ENCODE measurements at places on chromosomes 2 and 18.

DNA sequence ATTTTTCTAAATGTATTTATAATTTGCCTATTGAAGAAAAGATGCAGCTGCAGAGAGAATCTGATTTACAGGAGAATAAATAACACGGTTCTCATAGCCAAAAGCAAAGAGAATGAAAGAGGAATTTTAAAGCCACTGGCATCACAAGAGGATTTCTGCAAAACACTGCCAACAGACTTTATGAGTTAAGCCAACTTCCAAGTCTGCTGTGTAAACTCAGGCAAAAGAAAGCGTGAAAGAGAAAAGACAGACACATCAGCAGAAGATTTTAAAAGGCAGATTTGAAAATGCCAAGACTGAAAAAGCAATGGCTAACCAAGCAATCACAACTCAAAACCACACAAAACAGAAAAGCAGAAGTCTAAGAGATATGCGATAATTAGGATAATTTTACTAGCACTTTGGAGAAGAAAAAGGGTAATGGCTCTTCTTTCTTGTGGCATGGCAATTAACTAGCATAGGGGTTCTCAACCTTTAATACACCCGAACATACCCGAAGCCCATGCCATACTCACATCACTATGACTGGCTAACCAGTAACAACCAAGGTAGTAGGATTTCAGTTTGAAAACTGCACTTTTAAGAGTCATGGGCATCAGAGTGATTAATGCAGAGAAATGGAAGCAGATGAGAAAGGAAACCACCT is 4.9 kb downstream of the DARS1 start:
- DNase-seq, result no peak

- no peak for DNase-seq
Measured at GRCh38 chr2:28662468-28663181, 89.0 kb upstream of the PPP1CB start.

DNA sequence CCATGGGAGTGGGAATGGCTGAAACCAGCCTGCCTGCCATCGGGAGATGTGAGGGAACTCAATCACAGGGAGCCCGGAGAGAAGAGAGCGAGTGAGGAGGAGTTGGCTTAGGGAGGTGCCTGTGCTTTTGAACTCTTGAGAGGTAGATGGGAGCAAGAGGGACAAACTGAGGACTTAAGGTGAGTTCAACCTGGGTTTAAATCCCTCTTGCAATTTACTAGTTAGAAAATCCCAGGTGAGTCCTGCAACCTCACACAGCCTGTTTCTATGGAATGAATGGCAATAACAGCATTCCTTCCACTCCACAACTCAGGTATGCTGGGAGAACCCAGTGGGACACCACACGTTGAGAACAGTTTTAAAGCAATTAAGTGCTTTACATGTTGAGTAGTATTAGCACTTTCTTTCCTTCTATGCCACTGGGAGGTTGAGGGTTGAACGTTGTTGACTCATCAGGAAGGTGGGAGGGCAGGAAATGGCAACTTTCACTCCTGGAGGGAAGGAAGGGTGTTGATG is 57.3 kb downstream of the VIT start:
- no peak for DNase-seq

- DNase-seq, result no peak
Measured at GRCh38 chr2:100822587-100823248, 2.8 kb downstream of the NPAS2 start.

GRCh38 chr2:207149249-207150213 is 16.2 kb downstream of the KLF7 start:
- no peak for DNase-seq

- no peak for DNase-seq
Measured at GRCh38 chr2:200922439-200922838, 33.3 kb downstream of the NIF3L1 start.

DNA sequence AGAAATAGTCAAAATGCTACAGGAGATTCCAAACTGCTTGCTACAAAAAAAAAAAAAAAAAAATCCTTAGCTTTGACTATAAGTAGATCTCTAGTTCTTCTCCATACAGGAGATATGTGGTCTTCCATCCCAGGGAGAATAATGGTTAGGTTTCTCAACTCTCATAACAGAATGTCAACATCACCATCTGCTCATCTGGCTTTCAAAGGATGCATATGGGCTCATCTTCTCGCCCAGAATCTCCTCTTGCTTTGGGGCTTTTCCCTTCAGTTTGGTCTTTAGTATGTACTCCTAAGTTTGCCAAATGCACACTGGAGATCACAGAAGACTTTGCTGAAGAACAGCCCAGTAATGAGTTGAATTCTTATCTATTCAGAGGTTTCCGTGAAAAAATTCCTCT is 240.7 kb downstream of the NRXN1 start:
- DNase-seq, result no peak

- DNase-seq, result no peak
Measured at GRCh38 chr2:3446381-3446780, 66.9 kb downstream of the TRAPPC12 start.

DNA sequence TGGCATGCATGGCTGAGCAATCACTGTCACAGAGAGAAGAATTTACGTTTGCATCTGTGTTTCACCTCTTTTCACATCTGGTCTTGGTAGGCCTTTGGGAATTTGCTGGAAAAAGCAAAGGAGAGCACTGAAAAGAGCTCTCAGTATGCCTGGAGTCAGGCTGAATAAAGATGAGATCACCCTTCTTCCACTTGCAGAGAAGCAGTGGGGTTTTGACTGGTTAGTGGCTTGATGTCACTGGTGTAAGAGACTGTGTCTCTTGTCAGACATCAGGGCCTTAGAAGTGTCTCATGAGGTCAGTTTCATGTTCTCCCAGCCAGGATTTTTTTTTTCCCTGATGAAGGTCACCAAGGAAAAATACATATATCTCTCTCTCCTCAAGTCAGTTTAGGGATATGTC is 353.8 kb downstream of the INSIG2 start:
- no peak for DNase-seq

DNA sequence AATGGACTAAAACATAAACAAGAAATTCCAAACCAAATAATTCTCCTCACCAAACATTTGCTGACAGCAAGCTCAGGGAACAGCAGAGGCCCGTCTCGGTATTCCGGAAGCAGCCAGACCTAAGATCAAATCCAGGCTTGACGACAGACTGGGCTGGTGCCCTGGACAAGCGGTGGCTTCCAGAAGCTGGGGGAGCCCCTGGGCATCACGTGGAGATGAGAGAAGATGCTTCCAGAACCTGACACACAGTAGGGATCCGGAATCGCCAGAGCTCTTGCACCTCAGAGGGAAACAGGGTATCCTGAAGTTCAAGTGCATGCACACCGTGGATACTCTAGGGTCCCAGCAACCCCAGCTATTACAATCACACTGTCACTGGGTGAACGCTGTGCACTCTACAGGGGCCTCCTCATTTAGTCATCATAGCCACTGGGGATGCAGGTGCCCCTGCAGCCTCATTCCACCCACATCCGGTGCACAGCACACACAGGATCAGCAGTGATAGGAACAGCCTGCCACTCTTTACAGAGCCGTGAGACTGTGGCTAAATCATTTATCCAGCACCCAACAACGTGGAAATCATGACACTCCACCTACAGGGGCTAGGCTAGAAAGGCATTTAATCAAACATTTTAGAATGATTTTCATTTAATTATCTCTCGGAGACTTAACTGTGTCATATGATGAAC is 102.6 kb downstream of the HDAC4 start:
- DNase-seq, result no peak

DNA sequence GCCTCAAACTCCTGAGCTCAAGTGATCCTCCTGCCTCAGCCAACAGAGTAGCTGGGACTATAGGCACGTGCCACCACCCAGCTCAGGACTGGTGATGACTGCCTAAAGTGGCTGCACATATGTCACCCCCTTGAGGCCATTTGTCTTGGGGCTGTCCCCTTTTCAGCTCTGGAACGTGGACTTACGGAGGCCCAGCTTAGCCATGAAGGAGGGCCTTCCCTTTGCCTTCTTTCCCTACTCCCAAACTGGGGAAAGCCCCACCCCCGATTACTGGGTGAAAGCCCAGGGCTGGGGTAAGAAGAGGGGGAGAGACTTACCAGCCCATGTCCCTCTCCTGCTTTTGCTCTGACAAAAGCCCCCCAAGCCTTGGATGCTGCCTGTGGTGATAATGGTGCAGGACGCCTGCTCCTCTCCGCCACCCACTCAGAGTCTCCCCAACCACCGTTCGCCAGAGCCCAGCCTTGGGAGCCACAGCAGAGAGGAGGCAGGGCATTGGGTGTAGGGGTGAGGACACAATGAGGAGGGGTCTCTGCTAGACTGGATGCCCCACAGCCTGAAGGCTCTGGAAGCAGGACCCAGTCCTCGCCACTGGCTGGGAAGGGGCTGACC is 2.5 kb upstream of the DUSP2 start:
- DNase-seq, result no peak

DNA sequence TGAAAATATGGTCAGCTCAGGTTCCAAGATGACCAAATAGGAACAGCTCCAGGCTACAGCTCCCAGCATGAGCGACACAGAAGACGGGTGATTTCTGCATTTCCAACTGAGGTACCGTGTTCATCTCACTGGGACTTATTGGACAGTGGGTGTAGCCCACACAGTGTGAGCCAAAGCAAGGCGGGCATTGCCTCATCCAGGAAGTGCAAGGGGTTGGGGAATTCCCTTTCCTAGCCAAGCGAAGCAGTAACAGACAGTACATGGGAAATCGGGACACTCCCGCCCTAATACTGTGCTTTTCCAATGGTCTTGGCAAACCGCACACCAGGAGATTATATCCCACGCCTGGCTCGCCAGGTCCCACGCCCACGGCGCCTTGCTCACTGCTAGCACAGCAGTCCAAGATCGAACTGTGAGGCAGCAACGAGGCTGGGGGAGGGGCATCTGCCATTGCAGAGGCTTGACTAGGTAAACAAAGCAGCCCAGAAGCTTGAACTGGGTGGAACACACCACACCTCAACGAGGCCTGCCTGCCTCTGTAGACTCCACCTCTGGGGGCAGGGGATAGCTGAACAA is 57.5 kb downstream of the WDPCP start:
- no peak for DNase-seq

DNA sequence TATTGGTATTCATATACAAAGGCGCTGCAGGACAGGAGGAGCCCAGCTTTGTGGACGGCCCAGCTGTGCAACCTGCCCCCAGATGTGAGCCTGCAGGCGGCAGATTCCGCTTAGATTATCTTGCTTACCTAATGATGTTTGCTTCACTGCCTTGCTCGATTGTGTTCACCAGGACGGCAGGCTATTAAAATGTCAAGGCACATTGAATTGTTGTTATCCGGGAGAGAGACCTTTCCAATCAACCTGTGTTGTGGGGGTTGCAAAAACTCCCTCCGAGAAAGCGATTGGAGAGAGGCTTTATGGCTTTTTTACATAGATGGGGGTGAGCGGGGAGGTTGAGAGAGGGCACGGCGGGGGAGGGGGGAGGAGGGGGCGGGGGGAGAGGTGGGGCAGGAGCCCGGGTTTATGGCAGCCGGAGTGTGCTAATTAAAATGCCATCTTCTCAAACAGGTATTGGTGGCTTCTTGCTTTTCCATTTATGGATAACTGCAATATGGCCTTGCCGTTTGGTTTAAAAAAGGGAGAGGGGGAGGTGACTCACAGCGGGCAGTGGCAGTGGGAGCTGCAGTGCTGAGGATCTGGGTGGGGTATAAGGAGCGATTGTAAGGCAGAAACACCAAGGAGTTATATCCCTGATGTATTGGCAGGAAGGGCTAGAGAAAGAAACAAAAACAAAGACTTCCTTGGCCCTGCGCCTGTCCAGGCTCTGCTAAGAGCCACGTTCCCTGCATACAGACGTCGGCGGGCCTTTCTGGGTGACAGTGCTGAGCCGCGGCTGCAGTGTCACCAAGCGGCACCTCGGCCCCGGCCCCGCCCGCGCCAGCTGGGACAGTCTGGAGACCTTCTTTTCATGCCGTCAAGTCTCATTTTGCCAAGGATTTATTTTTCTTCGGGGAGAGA is 97.2 kb downstream of the INSIG2 start:
- DNase-seq, result peak; percentile 90

- no peak for DNase-seq
Measured at GRCh38 chr2:71570951-71571460, 117.6 kb downstream of the DYSF start.

- no peak for DNase-seq
Measured at GRCh38 chr2:150859877-150860276, 372.4 kb upstream of the RND3 start.

- DNase-seq, result no peak
Measured at GRCh38 chr2:11069566-11070185, 85.6 kb upstream of the SLC66A3 start.

GRCh38 chr2:38279201-38279600 is 97.9 kb downstream of the ATL2 start:
- no peak for DNase-seq

- DNase-seq, result no peak
Measured at GRCh38 chr2:190789074-190790004, 91.3 kb upstream of the GLS start.

DNA sequence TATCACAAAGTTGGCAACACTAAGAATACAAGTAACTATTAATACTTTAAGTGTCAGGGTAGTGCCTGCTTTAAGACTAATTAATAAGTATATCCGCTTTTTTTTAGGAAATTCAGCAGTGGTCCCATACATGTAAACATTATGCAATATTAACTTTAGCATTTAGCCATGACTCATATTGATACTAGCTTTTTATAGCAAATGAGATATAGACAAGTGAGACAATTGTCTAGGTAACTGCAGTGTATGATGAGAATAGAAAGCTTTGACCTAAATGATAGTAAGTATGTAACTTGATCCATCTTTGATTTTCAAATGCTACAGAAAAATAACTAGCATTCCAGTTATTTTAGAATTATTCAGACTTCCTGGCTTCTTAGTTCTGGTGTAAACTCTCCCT is 27.4 kb upstream of the VRK2 start:
- no peak for DNase-seq

GRCh38 chr2:171522788-171523087 is 464 bp downstream of the CYBRD1 start:
- DNase-seq, result no peak

GRCh38 chr2:113602869-113603466 is 24.1 kb upstream of the RABL2A start:
- no peak for DNase-seq

- DNase-seq, result no peak
Measured at GRCh38 chr2:62099050-62099449, 96.9 kb upstream of the B3GNT2 start.

- peak; percentile 52 for DNase-seq
Measured at GRCh38 chr18:11149441-11150270, at the start of gene PIEZO2. PIEZO2 (minus strand) TSS chr18:11149569; CDS start chr18:11148588, 981 bp downstream.

GRCh38 chr2:176171351-176172006 is 14.4 kb downstream of the HOXD3 start:
- DNase-seq, result no peak

DNA sequence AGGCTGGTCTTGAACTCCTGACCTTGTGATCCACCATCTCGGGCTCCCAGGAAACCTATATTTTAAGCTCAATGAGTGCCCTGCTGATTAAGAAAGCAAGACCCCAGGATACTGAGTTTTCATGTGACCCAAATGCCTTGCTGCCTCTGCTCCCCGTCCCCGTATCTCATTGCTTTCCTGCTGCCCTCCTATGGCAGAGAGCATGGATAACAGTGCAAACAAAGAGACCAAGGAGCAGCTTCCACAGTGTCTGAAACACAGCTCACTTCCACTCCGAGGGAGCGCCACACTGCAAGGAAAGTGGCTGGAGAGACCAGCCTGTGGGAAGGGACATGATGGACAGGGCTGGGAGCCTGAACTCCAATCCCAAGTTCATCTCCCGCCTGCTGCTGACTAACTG is 246.8 kb downstream of the TMEM182 start:
- no peak for DNase-seq
